ENCODE measurements at places on chromosomes 6 and 20.

GRCh38 chr6:103105686-103106085 is 1712.2 kb downstream of the GRIK2 start:
- no peak for DNase-seq

- no peak for DNase-seq
Observed at GRCh38 chr6:47168180-47168579, 126.0 kb upstream of the ADGRF1 start.

DNA sequence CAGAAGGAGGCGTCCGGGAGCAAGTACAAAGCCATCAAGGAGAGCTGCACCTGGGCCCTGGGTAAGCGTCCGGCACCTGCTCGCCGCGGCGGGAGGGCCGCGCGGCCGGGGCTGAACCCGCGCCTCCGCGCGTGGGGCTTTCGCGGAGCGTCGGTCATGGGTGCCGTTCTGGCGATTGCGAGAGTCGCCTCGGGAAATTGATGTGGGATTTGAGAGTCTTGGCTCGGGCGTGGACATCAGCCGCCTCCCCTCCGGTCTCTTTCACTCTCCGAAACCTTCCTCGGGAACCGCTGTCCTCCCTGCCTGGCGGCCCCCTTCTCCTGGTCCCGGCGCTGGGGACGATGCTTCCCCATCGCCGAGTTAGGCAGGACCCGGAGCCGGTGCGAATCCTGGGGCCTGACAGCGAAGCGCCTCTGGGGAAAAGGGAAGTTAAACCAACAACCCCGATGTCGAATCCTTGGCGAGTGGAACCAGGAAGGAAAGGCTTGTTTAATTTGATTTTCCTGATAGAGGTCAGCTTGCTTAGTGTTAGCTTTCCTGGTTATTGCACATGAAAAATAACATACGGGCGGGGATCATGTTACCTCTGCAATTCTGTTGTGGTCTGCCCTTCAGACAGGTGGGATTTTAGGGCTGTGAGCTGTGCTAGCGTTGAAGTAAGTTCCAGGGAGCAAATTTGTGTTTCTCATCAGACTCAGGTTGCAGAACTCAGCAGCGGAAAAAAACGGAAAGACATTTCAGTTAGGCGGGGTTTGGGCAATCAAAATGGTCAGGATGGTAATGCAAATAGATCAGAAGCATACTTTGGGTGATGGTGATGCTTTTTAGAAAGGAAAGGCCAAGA is 594 bp downstream of the ARFGEF3 start:
- no peak for DNase-seq

- no peak for DNase-seq
Observed at GRCh38 chr6:64737418-64737817, 969.6 kb downstream of the EYS start.

- DNase-seq: no peak
Observed at GRCh38 chr6:88919032-88919431, 44.4 kb downstream of the RNGTT start.

DNA sequence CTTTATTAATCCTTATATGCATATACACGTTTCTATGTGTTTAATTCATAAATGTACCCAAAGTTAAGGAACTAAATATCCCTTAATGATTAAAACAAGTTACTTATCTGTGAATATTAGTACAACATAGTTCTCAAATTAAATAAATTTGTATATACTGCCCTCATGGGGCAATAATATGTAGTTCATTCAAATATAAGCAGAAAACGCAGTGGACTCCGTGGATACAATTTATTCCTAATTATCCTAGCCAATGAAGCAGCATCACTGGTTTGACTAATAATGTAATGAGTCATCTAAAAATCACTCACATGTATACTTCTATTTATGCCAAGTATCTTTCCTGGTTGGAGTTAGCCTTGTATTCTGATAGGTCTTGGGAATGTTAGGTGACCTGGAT is 111.6 kb downstream of the TBC1D32 start:
- DNase-seq: no peak

GRCh38 chr6:88933521-88933920 is 29.9 kb downstream of the RNGTT start:
- DNase-seq: no peak

- DNase-seq: no peak
Observed at GRCh38 chr20:23009636-23010035, 25.5 kb upstream of the SSTR4 start.

- no peak for DNase-seq
Observed at GRCh38 chr6:13907001-13907350, 17.8 kb upstream of the RNF182 start.

- DNase-seq: peak; percentile 5
Observed at GRCh38 chr6:157873735-157874344, 50.8 kb downstream of the SNX9 start.

DNA sequence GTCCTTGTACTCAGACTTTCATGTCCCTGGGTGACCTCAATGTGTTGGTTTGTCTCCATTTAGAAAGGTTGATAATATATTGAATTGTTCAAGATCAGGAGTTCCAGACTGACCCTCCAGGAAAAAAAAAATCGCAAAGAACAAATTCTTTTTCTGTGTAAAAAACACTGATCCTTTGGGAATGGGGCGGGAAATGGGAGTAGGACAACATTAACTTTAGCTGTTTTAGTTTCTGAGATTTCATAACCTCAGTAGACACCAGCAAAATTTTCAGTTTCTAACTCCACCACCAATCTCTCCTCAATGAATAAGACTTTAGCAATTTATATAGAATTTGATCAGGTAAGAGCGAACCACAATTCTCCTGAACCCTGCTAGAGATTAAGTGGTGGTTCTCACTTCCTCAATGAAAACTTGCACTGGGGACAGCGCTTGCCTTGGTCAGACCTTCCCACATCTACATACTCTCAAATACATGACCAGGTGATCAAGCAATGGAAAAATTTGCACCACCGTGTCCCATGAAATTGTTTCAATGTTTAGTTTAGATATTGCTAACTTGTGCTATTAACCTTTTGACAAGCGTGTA is 231.2 kb upstream of the PLN start:
- no peak for DNase-seq

GRCh38 chr6:65924411-65924810 is 217.4 kb upstream of the EYS start:
- DNase-seq: no peak

DNA sequence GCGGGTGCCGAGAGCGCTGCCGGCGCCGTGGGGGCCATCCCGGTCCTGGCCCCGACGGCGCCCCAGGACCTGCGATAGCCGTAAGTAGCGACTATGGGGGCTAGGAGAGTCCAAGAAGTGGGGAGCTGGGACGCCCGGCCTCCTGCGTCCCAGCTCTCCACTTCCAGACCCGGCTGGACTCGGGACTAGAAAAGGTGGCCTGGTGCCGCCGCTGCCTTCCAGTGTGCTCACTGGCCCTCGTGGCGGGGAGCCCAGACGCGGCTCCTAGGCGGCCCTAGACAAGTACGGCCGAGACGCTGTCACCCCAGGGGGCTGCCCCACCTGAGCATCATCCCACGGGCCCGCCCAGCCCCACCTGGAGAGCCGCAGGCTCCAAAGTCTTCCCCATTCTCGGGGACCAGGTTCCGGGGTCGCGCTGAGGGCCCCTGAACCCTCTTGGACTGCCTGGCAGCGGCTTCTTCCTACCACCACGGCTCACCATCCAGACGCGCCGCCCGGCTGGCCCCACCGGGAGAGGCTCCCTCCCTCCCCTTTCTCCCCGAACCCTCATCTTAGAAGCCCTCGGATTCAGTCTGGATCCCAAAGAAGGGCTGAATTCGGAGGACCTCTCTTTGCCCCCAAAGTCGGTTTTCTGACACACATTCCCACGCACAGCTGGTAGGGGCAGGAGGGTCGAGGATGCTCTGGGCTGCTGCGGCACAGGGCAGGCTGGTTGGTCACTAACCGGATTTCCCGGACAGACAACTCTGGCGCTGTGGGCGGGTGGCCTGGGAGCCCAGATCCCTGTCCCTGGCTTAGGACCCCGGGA is 870 bp upstream of the MDFI start:
- no peak for DNase-seq

- DNase-seq: no peak
Observed at GRCh38 chr6:87918461-87918941, 129.1 kb upstream of the SPACA1 start.

GRCh38 chr20:61041481-61041880 is 210.6 kb upstream of the CDH4 start:
- DNase-seq: no peak

DNA sequence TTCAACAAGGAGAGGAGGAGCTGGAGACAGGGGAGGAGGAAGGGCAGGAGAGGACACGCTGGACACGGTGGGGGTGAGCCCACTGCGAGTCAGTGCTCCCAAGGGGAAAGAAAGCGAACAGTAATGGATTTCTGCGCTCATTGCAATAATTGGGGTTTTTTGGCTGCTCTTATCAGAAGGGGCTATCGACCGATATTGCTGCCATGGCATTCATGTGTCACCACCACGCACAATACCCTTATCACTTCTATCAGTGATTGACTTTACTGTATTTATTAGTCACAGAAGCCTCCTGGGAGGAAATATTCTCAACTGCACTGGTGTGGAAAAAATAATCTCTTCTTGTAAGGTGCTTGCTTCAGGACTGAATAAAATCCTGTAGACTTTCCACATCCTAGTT is 55.8 kb downstream of the CEP43 start:
- no peak for DNase-seq

GRCh38 chr6:109081026-109081425 is 13.6 kb downstream of the SESN1 start:
- no peak for DNase-seq

- DNase-seq: no peak
Observed at GRCh38 chr6:3965071-3965718, 113.7 kb downstream of the FAM217A start.

DNA sequence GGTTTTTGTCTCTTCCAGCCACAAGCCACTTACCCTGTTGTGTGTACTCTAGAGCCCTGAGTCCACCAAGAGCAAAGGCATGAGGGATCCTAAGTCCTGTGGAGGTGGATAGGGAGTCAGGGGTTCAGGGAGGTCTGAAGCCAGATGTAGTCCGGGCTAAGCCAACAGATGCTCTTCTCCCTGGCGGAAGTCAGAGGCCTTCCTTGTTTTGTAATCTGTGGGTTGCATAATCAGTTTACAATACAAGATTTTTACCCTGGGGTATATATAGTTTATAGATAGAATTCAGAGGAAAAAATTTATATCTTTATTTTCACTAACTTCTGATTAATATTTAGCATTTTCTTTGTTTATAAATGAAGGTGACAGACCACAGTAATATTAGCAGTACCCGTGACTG is 9.2 kb downstream of the LAMP5 start:
- no peak for DNase-seq

GRCh38 chr6:93164781-93165180 is 254.6 kb downstream of the EPHA7 start:
- DNase-seq: no peak

Measured in esophagus squamous epithelium (tissue), 5 donors.